Hypothalamus (tissue), 51 donors: ENCODE measurements at places on chromosomes 7 and 10.

GRCh38 chr7:105792488-105793370 lies 83.7 kb downstream of the ATXN7L1 start:
- DNase-seq, result no peak

GRCh38 chr7:25261545-25262140 lies 33.4 kb upstream of the NPVF start:
- DNase-seq, result no peak

DNA sequence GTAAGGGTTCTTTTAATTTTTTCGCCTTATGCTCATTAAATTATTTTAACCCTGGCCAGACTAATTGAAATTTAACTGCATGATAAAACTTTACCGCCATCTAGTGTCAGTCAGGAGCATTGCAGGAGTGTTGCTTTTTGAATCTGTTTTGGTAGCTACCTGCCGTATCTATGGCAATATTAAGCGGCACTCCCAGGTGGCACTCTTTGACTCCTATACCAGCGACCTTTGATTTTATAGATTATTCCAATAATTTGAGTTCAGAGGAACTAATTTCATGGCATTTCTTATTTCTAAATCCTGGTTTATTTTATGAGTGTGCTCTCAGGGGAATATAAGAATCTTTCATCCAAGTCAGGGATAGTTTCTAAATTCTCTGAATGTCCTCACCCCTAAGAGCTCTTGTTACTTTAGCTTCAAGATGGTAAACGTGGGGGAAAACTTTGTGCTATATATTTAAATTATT lies 198.9 kb downstream of the REEP3 start:
- DNase-seq, result no peak

DNA sequence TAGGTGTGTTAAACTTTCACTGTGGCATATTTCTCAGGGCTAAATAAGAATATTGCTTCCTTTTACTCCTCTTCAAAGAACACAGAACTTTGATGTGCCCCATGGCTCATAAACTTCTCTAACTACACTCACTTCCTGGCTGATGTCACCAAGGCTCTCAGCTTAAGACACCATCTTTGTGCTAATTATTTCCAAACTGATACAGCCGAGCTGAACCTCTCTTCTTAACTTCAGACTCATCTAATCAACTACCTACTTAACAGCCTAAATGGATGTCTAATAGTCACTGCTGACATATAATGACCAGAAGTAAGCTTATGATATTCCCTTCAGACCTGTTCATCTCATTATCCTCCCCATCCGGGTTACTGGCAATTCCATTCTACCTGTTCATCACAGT lies 3.6 kb downstream of the C10orf67 start:
- DNase-seq, result no peak

- DNase-seq, result no peak
These were observed 6.4 kb upstream of the IL15RA start for GRCh38 chr10:5983774-5984173.

DNA sequence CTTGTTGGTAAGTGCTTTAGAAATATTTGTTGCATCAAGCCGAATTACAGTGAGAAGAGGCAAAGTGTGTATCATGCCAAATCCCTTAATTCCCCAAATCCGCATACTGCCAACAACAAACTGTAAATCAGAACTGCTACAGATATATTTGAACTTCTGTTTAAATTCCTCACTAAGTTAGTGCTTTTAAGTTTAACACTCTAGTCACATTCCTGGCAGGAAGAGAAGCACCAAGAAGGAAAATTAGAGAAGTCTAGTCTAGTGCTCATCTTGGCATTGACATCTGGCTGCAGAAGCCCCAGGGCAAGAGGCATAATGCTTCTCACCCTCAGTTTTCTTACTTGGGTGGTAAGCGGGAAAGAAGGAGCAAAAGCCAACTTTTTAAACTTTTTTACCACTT lies 343.5 kb downstream of the GPR37 start:
- DNase-seq, result no peak

- DNase-seq, result no peak
These were observed 71.7 kb downstream of the TEX36 start for GRCh38 chr10:125611216-125611615.

DNA sequence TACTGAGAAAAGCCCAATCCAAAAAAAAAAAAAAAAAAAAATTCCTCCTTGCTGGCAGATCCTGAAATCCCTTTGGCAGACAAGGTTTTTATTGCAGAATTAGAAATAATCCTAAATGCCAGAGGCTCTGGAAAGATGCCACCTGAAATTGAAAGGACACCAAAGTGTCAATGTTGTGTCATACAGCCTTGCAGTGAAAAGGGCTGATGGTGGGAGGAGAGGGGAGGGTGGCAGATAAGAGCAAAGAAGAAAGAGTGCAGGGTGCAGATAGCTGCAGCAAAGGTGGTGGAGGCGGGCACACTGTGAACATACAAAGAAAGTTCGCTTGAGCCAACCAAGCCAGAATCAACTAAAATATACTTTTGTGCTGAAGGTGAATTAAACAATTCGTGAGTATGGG lies 8.2 kb upstream of the OPTN start:
- DNase-seq, result no peak
